ENCODE measurements at places on chromosomes 3 and 15.

GRCh38 chr15:48866141-48866563, 11.8 kb upstream of the EID1 start:
- DNase-seq = no peak

- DNase-seq = no peak
Observed at GRCh38 chr3:14511623-14512280, 28.4 kb downstream of the GRIP2 start.

GRCh38 chr3:192449036-192449435, 278.3 kb downstream of the FGF12 start:
- DNase-seq = no peak

GRCh38 chr3:67662733-67663132, 8.3 kb upstream of the SUCLG2 start:
- peak; percentile 52 for DNase-seq

DNA sequence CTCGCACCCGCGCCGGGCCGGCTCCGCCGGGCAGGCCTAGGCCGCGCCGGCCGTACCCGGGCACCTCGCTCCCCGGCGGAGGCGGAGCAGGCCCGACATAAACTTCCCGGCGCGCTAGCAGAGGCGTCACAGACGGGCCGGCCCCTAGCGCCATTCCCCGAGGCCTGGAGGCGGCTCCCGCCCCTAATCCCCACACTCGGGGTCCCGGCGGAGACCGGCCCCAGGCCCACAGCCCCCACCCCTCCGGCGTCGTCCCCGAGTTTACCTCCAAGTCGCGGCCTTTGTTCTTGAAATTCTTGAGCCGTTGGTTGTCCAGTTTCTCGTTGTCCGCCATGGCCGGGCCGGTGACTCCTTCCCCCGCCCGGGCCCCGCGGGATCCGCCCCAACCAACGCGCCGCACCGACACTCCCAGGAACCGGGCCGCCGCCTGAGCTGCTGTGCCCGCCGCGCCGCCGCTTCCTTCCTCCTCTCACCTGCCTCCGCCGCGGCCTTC, 376 bp downstream of the KPNA4 start:
- peak; percentile 72 for DNase-seq
